GM13976 (cell line): ENCODE measurements at places on chromosomes 1 and 21.

- no peak for DNase-seq
Observed at GRCh38 chr21:33951276-33952178, 35.9 kb upstream of the ATP5PO start.

DNA sequence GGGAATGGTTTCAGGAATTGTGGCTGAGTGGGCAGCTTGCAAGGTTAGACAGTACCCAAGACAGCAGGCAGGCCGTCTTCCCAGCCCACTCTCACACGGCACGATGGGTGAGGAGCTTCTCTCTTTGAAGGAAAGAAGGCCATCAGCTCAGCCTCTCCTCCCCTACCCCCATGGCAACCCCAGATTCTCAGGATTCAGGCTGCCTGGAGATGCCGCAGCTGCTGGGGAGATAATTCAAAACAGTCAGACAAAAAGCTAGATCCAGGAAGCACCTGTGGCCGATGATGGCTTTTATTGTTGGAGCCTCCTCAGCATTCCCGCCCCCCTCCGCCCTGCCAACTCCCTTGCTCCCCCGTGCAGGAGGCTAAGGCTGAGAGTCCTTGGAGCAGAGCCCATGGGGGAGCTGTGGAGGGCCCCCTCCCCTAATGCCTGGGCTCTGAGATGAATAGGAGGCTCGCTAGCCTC is 220.5 kb downstream of the TRABD2B start:
- DNase-seq: no peak

DNA sequence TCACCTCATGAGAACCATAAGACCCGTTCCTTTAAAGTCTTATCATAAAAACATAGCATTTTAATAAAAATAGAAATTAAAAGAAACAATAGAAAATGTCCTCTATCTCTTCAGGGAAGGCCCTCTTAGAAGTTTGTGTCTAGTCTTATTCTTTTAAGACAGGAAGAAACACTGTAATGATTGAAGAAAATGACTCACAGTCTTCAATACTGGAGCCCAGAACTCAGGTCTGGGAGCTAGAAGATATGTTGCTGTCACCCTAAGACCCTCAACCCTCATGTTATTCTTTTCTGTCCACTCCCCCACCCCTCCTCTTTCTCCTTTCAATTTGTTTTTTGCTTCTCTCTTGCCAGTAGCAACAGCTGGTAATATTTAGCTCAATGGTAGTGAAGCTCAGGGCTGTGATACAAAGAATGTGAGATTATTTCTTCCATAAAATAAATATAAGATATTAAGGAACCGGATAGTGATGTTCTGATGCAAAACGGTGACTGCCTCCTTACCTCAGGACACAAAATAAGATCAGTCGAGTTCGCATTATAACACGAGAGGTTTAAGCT is 12.0 kb downstream of the DUSP10 start:
- DNase-seq: no peak

DNA sequence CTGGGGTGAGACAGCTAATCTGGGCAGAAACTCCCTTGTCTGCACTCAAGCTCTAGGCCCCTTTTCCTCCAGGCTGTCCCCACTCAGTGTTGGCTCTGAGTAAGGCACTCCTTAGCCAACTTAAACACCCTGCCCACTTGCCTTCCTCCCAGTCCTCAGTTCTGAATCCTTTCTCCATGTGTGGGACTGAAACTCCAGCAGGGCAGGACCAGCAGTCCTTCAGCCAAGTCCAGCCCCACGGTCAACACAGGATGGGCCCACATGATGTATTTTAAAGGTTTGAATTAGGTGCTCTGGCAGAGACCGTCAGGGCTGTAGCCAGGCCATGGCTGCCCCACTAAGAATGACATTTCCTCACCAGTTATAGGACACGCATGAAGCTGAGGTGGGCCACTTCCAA is 107.8 kb downstream of the EDEM3 start:
- DNase-seq: no peak

DNA sequence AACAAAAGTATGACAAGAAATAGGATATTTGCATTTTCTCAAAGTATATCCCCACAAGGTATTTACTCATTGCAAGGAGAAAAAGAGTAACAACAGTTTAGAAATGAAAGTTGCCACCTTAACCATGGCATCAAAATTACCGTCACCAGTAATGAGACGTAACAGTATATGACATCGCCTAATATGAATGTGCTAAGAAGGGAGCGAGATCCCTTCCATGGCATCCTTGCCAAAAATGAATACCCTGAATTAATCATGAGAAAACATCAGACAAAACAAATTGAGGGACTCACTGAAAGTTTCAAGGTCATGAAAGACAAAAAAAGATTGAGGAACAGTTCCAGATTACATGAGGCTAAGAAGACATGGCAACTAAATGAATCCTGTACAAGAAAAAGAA is 78.9 kb upstream of the MROH9 start:
- no peak for DNase-seq

- DNase-seq: no peak
Observed at GRCh38 chr1:10304295-10304694, 93.9 kb downstream of the KIF1B start.

GRCh38 chr21:14956807-14957206 is 108.0 kb downstream of the NRIP1 start:
- no peak for DNase-seq

- no peak for DNase-seq
Observed at GRCh38 chr1:85585799-85586198, 5.2 kb downstream of the CCN1 start.

GRCh38 chr1:21669258-21670058 is at the start of gene RAP1GAP:
RAP1GAP (minus strand) TSS chr1:21669357; CDS start chr1:21620032, 49,325 bp downstream.
- DNase-seq: peak; percentile 69

GRCh38 chr21:45079351-45079750 is 5.0 kb downstream of the ADARB1 start:
- no peak for DNase-seq

DNA sequence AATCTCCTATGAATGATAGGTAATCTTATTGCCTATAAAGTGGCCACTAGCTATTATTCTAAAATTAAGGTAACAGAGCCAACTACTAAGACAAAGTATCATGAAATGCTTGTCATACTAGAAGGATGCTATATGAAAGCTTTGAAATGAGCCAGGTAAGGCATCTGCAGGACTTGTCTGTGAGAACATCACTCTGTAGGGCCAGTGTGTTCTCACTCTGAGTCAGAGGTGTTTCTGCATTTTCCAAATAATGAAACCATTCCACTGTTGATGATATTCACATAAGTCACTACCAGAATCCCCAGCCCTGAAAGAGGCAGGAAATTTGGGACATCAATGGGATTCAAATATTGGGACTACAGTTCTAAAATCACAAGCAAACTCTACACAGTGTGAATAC is 25.8 kb upstream of the GBP5 start:
- DNase-seq: no peak

- DNase-seq: peak; percentile 84
Observed at GRCh38 chr21:45970674-45971615, 10.6 kb upstream of the COL6A1 start.

DNA sequence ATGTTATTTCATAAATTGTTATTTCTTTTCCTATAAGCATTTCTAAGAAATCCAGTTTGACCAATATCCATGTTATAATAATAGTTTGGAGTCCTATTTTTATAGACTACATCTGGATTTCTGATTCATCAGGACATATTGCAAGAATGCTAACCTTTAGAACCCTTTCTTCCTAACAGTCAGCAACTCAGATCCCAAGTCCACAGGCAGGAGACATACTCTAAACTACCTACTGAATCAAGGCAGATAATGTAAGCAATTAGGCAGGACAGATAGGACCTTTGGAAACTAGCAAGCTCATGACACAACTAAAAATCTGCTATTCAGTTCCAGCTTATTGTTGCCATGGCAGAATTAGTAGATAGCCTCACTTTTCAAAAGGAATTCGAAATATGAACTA is 104.1 kb downstream of the DENND1B start:
- no peak for DNase-seq

DNA sequence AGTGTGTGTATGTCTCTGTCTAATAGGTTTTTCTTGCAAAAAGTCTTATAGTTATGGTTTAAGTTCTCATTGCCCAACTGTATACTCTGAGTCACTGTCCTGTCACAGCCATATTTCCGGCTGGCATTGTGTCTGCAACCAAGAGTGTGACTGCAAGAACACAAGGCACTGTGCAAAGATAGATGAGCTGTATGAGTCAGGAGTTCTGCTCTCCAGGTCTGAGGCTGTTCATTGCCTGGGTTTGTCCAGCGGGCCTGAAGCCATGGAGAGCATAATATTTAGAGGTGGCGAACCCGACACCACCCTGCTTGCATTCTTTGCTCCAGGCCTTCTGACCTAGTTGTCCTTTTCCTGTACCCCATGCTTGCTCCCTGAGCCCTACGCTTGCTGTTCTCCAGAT is 50.9 kb upstream of the CNIH3 start:
- no peak for DNase-seq
